ENCODE measurements at places on chromosomes 12 and 14. TPM values are rescaled to one million over a fixed set of nuclear protein-coding genes. Genes with fewer than 3 reads are reported as not detected.

DNA sequence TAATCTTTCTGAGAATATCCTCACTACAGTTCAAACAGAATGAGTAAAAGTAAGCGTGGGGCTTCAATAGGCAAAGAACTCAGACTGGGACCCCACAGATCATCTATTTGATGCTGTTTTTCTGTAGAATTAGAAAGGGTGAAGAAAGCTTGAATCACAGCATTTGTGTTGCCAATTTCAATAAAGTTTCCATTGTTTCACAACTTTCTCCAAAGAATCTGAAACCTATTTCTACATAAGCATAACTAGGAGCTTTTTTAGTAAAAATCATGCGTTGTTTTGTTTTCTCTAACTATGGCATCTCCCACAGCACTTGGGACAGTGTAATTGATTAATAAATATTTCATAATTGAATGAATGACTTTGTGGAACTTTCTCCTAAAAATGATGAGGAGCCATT lies 16.7 kb upstream of the NEDD1 start:
- no peak for DNase-seq

DNA sequence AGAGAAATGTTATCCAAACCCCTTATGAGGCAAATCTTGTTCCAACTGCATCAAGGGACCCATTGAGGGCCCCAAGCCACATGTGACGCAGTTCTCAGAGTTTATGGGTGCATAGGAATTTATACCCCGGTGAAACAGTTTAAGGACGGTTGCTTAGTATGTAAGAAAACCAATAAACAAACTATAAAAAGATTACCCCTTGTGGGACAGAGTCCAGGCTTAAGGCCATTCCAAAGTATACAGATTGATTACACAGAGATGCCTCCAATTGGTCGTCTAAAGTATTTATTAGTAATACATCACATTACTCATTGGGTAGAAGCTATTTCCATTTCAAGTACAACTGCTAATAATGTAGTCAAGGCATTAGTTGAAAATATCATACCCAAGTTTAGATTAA lies 885.0 kb upstream of the MDGA2 start:
- no peak for DNase-seq

Gene OR10G2
- not detected for total RNA-seq

- no peak for DNase-seq
Measured at GRCh38 chr12:83739607-83740006, 1052.9 kb downstream of the TMTC2 start.

Gene MOK
- total RNA-seq: 6.5 TPM
